ENCODE measurements at places on chromosomes 5 and 9.

DNA sequence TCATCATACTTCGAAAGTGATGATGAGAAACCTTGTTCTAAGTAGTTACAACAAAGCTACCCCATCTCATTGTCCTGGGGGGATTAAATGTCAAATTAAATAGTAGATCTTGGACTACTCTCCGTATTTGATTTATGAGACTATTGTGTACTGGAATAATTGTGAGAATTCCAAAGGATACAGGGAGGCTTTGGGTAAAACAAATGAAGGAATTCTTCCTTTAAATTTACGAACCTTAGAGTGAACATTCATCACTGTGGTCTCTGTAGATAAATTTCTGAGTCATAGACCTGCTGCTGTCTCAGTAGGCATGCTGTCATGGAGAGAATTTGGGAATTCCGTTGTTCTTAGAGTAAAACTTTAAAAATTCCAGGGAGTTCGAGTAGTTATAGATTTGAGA lies 836.2 kb downstream of the DNAH5 start:
- no peak for DNase-seq

GRCh38 chr5:74027732-74028338 lies 401.8 kb downstream of the ARHGEF28 start:
- no peak for DNase-seq

GRCh38 chr5:102241809-102242421 lies 54.2 kb downstream of the SLCO4C1 start:
- DNase-seq, result no peak

- no peak for DNase-seq
Measured at GRCh38 chr5:41973887-41974286, 48.8 kb downstream of the FBXO4 start.

DNA sequence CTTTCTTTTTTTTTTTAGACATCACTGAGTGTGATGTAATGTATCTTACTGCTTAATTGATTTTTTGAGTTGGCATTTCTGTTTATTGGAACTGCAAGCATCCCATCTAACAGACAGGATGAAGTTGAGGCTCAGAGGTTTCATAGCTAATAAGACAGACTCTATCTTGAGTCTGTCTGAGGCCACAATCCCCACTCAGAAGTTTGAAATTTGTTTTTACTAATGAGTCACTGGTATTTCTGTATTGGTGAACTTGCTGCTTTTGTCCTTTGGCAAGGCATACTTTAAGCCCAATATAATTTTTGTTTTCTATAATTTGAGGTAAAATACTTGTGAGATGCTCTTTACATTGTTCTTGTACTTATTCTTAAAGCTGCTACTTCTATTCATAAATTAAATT lies 491.2 kb downstream of the PSAT1 start:
- DNase-seq, result no peak

GRCh38 chr5:69329905-69330489 lies 2.6 kb downstream of the CCDC125 start:
- DNase-seq, result no peak
